ENCODE measurements at places on chromosomes 2 and 18. TPM values are rescaled to one million over a fixed set of nuclear protein-coding genes. Genes with fewer than 3 reads are reported as not detected.

PRKAG3 gene
- not detected for total RNA-seq

CRYBA2 gene
- total RNA-seq, result not detected

DYNAP gene
- not detected for total RNA-seq

HADHB gene
- 78.9 TPM for total RNA-seq

- peaks cover 42% of the 10 kb centered on the region for H3K27me3 ChIP-seq
- no peak overlapping the region for H3K27ac ChIP-seq
- no peak for DNase-seq
Measured at GRCh38 chr2:9210030-9210429, 3.4 kb downstream of the ASAP2 start.

- no peak overlapping the region for H3K4me3 ChIP-seq
- peaks cover 16% of the 10 kb centered on the region for H3K36me3 ChIP-seq
- no peak overlapping the region for H3K27ac ChIP-seq
- no peaks in the 10 kb centered on the region for H3K4me1 ChIP-seq
- H3K27me3 ChIP-seq, result no peaks in the 10 kb centered on the region
- no peak for DNase-seq
Measured at GRCh38 chr2:3160751-3161330, 216.8 kb downstream of the EIPR1 start.

DNA sequence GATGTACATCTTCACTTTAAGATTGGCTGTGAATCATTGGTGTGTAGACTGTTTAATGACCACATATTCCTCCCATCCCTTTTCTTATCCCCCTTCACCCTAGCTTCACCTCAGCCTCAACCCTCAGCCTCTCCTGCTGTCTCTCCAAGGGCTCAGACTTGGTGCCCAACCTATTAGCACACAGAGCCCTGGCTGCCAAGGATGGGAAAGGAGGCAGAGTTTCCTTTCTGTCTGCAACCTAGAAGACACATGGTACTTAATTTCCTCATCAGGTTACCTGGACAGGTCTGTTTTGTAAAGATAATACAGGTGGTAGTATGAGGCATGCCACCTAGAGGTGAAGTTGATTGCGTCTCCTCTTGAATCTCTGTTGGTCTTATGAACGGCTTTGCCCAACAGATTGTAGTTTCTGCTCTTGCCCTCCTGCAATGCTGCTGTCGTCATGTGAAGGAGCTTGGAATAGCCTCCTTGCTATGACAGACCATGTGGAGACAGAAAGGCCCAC is 44.5 kb upstream of the RMND5A start:
- no peaks in the 10 kb centered on the region for H3K36me3 ChIP-seq
- H3K4me1 ChIP-seq, result no peaks in the 10 kb centered on the region

GRCh38 chr2:190197143-190197720 is 122.4 kb downstream of the HIBCH start:
- no peaks in the 10 kb centered on the region for H3K27me3 ChIP-seq
- H3K36me3 ChIP-seq, result peaks cover 14% of the 10 kb centered on the region
- DNase-seq, result no peak
- no peak overlapping the region for H3K4me3 ChIP-seq

DNA sequence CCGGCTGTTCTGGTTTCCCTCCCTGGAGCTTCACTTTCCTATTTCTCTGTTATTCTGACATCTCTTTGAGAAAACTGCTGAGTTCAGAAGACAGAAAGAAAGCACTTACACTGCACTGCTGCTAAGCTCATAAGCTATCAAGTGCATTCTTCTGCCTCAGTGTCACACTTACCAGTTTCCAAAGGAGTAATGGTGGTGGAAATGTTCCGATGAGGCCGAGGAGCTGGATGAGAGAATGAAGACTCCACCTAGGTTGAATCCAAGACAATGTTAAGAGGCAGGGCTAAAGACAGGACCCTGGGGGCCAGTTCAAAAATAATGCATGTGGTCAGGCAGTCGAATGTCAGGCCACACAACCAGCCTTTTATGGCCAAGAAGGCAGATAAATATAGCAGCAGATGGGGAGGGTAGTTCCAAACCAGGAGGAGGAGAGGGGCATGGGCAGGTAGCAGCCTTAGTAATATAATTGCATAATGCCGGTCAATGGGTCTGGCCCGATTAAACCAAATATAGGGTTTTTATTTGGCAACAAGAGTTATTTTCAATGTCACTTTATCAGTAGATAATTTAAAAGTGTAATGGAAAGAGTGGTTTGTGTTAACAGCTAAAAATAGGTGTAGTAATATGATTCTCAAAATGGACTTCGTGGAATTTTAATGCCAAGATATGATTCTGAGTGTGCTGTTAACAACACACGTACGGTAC is at the start of gene MYOM1:
Gene MYOM1 (minus strand): TSS at position 338 of the 705 bp plus-strand sequence. CDS start 4,745 bp downstream, outside the sequence.
- H3K36me3 ChIP-seq, result no peaks in the 10 kb centered on the region
- no peak within 1 kb of the TSS for H3K4me3 ChIP-seq
- H3K4me1 ChIP-seq, result no peaks in the 10 kb centered on the region

GRCh38 chr2:873027-873426 is 77.6 kb upstream of the SNTG2 start:
- no peaks in the 10 kb centered on the region for H3K36me3 ChIP-seq
- H3K4me1 ChIP-seq, result no peaks in the 10 kb centered on the region
- DNase-seq, result no peak
- no peak overlapping the region for H3K27ac ChIP-seq

DNA sequence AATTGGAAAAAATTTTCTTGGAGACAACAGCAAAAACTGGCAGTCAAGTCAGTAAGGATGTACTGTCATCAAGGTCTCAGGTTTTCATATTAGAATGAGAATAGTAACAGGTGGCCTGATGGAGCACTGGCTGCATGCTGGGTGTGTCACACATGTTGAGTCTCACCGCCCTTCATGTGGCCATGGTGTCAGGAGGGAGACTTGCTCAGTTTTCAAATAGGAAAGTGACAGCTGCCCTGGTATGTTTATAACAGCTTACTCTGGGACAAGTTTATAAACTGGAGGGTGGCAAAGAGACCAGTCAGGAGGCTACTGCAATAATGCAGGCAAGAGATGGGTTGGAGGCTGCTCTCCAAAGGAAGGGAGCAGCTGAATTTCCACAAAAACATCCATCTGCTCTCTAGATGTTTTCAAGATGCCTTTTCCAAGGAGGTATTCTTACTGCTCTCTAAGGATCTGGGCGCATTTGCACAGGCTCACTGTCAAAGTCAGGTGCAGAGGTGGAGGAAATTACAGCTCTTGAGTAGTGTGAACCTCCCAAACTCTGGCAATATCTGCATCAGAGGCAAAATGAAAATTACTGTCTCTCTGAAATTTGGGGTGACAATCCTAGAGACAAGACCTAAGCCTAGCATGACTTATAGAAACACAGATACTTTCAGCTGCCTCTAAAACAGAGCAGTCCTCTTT is 321.9 kb upstream of the RAB12 start:
- H3K27ac ChIP-seq, result no peak overlapping the region
- no peaks in the 10 kb centered on the region for H3K36me3 ChIP-seq
- no peak for DNase-seq
- no peaks in the 10 kb centered on the region for H3K27me3 ChIP-seq
- no peak overlapping the region for H3K4me3 ChIP-seq

- H3K4me1 ChIP-seq, result peaks cover 28% of the 10 kb centered on the region
- peaks cover 2% of the 10 kb centered on the region for H3K36me3 ChIP-seq
- H3K4me3 ChIP-seq, result peak overlapping the region; percentile 78
- H3K27me3 ChIP-seq, result peaks cover 11% of the 10 kb centered on the region
- no peak for DNase-seq
- H3K27ac ChIP-seq, result peak overlapping the region; percentile 81
Measured at GRCh38 chr2:196640031-196640548, 575 bp downstream of the CCDC150 start.

- H3K27me3 ChIP-seq, result no peaks in the 10 kb centered on the region
- H3K36me3 ChIP-seq, result no peaks in the 10 kb centered on the region
- DNase-seq, result no peak
- no peaks in the 10 kb centered on the region for H3K4me1 ChIP-seq
- no peak overlapping the region for H3K4me3 ChIP-seq
Measured at GRCh38 chr18:44325903-44326635, 354.6 kb upstream of the SETBP1 start.

DNA sequence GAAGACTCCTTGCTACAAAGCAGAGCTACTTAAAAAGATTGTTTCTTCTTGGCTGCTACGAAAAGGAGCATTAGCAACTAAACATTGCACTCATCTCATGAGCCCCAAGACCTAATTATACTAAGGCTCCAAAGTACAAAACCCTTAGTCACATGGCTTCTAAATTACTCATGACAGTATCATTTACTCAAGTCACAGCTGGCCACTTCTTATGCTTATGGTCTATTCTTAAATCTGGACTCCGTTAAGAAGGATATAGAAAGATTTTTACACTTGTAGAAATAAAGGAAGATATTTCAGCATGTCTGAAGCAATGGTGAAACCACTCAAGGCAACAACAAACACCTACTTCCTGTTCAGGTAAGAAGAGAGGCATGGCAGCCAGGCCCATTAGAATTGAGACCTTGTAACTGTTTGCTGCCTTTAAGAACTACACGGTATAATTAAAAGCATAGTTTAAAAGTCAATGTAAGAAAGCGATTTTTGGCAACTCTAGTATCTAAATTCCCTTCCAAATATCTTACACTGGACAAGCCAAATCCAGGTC is 12.7 kb downstream of the ANKRD44 start:
- peak overlapping the region; percentile 62 for H3K4me3 ChIP-seq
- DNase-seq, result no peak
- H3K27ac ChIP-seq, result peak overlapping the region; percentile 89
- peaks cover 40% of the 10 kb centered on the region for H3K36me3 ChIP-seq

- H3K36me3 ChIP-seq, result peaks cover 34% of the 10 kb centered on the region
- no peak for DNase-seq
- peaks cover 4% of the 10 kb centered on the region for H3K4me1 ChIP-seq
- H3K27ac ChIP-seq, result no peak overlapping the region
- no peaks in the 10 kb centered on the region for H3K27me3 ChIP-seq
Measured at GRCh38 chr2:241603686-241604085, 33.3 kb downstream of the THAP4 start.

DNA sequence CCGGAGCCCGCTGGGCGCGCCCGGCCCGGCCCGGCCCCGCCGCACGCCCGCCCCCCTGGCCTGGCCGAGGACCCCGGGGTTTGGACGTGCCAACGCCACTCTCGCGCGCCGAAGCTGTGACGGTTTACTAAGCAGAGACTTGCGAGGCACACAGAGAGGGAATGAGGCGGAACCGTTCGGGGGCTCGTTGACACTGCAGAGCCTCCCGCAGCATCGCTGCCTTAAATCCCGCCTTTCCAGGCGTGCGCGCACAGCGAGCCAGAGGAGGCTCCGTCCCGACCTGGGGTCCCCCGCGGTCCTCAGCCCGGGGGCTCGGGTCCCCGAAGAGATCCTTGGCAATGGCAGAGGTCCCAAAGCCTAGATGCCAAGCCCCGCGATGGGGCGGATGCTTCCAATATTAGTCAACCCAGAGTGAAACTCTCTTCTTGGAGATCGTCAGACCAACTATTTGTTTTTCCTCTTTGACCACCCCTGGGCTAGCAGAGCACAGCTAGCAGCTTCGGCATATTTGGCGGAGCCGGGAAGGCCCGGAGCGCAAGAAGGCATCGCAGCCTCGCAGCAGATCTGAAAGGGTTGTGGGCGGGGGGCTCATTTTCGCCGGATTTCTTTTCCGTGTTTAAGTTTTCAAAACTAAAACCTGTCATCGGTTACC is at the start of gene ZNF385B:
Gene ZNF385B (minus strand): TSS at position 197 of the 652 bp plus-strand sequence.
- H3K36me3 ChIP-seq, result no peaks in the 10 kb centered on the region
- H3K27ac ChIP-seq, result no peak within 1 kb of the TSS
- no peak for DNase-seq
- H3K4me3 ChIP-seq, result peak within 1 kb of the TSS; percentile 43
- H3K4me1 ChIP-seq, result peaks cover 15% of the 10 kb centered on the region
- peaks cover 66% of the 10 kb centered on the region for H3K27me3 ChIP-seq

- H3K4me1 ChIP-seq, result no peaks in the 10 kb centered on the region
- no peaks in the 10 kb centered on the region for H3K27me3 ChIP-seq
- DNase-seq, result no peak
- H3K4me3 ChIP-seq, result no peak overlapping the region
- no peak overlapping the region for H3K27ac ChIP-seq
Measured at GRCh38 chr2:49236316-49236715, 82.0 kb upstream of the FSHR start.

DNA sequence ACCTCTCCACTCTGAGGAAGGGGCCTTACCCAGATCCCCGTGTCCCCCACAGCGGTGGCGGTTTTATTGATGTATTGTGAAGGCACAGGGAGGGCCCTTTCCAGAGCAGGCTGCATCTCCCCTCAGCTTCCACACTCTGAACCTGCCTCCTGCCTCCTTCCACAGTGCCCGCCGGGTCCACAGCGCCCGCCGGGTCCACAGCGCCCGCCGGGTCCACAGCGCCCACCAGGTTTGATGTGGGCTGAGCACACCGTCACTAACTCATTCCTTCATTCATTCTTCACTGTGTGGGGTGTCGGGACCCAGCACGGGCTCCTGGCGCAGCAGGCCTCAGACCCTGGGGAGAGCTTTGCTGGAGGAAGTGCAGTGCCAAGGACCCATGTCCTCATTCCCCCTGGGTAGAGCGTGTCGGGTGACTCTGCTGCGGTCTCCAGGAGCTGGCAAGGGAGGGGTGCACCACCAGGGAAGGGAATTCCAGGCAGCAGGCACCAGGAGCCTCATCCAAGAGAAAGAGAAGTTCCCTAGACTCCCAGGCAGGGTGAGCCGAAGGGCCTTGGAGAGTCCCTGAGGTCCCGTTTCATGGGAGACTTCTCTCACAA is 57.1 kb downstream of the HPCAL1 start:
- H3K27me3 ChIP-seq, result no peaks in the 10 kb centered on the region
- H3K4me3 ChIP-seq, result no peak overlapping the region
- DNase-seq, result no peak
